ENCODE measurements at places on chromosomes 5 and 9.

GRCh38 chr5:125987677-125988255 is 435.4 kb upstream of the GRAMD2B start:
- DNase-seq: no peak

GRCh38 chr9:107266624-107267368 is 16.3 kb upstream of the RAD23B start:
- no peak for DNase-seq

GRCh38 chr5:142862594-142862993 is 92.4 kb downstream of the ARHGAP26 start:
- DNase-seq: no peak

DNA sequence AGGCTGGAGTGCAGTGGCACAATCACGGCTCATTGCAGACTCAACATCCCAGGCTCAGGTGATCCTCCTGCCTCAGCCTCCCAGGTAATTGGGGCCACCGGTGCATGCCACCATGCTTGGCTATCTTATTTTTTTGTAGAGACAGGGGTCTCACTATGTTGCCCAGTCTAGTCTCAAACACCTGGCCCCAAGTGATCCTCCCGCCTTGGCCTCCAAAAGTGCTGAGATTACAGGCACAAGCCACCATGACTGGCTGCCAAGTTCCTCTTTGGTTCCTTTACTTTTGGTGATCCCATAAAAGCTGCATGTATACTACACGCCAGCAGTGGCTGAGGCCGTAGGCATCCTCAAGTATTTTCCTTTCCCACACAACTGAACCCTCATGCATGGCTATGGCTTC is 11.4 kb downstream of the ARL15 start:
- DNase-seq: no peak

DNA sequence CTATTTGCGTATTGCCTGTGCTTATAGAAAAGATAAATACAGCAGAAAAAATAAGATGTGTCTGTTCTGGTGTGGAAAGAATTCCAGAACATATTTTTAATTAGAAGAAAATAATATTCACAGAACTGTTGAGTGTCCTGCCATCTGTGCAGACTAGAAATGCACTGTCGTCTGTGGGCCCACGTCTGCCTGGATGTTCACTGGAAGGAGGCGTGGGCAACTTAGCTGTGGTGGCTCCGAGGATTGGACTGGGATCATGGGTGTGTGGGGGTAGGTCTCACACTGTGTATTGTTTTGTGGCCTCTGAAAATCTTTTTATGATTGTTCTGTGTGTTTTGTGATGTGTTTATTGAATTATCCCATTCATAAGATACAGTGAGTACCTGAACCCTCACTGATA is 126.0 kb upstream of the CACNA1B start:
- no peak for DNase-seq

DNA sequence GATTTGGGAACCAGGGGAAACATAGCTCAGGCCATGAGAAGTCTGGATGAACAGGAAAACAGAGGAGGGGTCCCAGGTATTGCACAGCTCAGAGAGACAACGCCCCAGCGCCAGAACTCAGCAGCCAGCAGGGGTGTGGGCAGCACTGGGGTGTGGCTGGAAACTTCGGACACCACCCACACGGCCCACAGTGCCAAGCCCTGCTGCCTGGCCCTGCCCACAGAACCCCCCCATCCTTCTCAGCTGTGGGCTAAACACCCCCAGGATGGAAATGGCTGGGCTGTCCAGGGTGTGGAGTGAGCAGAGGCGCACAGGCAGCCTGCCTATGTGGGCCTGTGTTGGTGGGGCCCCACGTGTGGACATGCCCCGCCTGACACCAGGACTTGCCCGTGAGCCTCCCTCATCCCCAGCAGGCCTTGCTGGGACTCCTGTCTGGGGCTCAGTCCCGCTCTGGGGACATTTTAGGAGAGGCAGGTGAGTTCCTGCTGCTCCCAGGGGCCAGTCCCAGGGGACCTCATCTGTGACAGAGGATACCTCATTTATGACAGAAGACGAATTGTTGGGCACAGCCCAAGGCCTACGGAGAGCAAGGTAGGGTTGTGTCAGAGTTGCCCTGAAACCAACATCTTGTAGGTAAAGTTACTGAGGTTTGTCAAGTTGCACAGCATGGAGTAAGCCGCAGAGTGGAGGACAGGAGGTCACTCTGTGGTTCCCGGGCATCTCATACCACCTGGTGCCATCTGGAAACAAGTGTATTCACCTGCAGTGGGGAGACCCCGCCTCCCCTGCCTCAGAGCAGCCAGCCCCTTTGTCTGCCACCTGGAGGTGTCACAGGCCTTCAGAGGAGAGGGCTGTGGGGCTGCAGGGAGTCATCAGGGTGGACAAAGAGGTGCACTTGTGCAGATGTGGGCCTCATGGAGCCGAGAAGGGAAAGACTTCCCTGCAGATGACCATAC is 183.2 kb downstream of the AUH start:
- DNase-seq: no peak

Data from hippocampal formation (tissue), 2 donors.